ENCODE measurements at places on chromosomes 1 and 21.

- no peak for DNase-seq
Measured at GRCh38 chr1:232620356-232620969, 9.5 kb downstream of the SIPA1L2 start.

DNA sequence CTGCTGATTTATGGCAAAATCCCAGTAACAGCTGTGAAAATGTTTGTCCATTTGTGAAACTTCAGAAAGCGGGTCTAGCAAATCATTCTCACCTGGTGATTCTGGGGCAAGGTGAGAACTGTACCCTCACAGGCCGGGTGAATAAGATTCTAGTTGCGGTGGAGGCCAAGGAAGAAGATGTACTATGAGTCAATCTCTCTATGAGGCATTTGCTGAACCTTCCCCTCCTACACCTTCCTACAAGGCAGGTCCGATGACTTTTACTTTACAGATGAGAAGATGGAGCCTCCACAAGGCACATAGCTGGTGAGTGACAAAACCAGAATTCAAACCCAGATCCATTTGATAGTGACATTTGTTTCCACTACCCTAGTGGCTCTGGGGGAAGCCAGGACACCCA, 72.7 kb downstream of the BACH1 start:
- DNase-seq = no peak

GRCh38 chr1:20165522-20165951, 20.4 kb upstream of the UBXN10 start:
- no peak for DNase-seq

DNA sequence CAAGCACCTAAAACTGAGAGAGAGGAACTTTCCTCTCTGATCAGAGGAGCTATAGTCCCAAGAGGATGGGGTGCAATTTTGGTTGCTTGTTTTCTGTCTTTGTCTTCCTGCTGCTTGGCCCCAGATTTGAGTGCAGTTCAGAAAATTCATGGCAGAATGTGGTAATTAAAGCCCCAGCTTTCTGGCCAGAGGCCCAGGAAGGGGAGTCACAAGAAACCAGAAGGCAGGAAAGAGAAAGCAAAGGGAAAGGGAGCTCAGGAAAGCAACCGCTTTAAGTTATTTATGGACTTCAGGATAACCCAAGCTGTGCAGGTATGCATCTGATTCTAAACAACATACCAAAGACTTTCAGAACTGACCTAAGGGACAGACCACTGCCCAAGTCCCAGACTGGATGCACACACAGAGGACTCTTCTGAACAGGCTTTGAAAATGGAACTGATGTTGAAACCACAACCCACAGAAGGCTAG, 88.8 kb downstream of the ST3GAL3 start:
- no peak for DNase-seq

- DNase-seq = no peak
Measured at GRCh38 chr1:223780318-223780717, 65.4 kb downstream of the TP53BP2 start.

DNA sequence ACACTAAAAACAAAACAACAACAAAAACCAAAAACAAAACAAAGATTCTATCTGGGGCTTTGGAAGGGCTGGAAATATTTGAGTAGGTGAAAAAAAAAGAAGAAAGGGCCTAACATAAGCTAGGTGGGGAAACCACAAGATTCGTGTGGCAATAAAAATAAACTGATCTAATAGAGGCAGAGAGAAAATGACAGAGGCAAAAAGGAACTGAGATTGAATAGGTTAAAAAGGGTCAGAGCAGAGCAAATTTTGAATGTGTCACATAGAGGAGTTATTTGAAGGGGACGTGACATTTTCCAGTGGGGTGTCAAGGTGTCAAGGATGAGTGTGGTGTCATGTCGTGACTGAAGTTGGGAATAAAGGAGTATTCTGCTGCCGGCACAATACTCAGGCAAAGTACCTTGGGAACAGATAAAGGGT, 65.2 kb upstream of the RALGPS2 start:
- DNase-seq = no peak

GRCh38 chr1:221394011-221394544, 347.8 kb downstream of the DUSP10 start:
- no peak for DNase-seq

- DNase-seq = no peak
Measured at GRCh38 chr1:13513895-13514546, at the start of gene LRRC38. Gene LRRC38 (minus strand): TSS chr1:13514003. CDS start chr1:13513593, 410 bp downstream.

- DNase-seq = no peak
Measured at GRCh38 chr21:31413698-31414097, 69.6 kb upstream of the TIAM1 start.

GRCh38 chr21:43850728-43851295, 14.2 kb upstream of the AGPAT3 start:
- DNase-seq = no peak
